ENCODE measurements at places on chromosomes 4 and X.
A peak's percentile ranks its signal among the peaks of the same experiment; 100 is the strongest.

DNA sequence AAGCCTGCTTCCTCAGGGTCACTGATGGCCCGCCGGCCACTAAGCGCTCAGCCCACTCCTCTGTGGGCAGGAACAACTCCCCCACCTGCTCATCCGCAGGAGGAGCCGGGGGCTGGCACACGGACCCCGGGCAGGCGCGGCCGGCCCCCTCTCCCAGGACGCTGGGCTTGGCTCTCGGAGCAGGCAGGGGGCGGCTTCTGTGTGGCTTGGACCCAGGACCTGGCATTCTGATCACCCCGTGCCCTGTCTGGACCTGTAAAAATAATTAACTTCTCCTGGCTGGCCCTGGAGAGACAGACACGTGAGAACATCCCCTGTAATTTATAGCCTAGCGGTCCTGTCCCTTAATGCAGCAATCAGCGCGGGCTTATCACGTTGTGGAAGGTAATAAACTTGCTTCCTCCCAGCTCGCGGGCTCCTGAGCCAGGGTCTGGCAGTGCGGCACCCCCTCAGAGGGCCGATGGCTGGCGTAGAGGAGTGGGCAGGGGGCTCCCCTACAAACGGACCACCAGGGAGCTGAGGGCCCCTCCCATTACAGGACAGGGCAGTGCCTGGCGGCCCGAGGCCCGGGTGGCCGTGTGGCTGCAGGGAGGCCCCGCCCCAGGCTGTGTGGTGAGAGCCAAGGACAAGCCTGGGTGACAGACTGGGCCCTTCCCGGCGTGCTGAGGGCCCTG lies 84.5 kb upstream of the NKX1-1 start:
- DNase-seq: no peak

DNA sequence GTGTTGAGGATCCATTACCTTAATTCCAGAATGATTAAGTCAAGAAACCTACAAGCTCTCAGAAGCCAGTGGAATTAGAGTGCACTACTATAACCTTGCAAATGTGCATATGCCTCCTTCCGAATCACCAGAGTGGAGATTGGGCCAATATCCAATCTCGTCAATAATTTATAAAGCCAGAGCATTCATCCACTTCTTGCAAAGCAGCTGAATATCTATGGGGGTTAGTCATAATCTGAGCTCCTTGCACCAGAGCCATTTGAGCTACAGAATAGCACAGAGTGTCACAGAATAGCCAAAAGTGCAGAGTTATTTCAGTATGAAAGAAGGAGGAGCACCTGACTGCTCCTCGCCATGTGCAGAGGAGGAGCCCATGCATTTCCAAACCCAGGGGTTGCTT lies 69.2 kb upstream of the MTM1 start:
- DNase-seq: no peak

GRCh38 chr4:1026115-1026514 lies 14.7 kb downstream of the FGFRL1 start:
- no peak for DNase-seq

DNA sequence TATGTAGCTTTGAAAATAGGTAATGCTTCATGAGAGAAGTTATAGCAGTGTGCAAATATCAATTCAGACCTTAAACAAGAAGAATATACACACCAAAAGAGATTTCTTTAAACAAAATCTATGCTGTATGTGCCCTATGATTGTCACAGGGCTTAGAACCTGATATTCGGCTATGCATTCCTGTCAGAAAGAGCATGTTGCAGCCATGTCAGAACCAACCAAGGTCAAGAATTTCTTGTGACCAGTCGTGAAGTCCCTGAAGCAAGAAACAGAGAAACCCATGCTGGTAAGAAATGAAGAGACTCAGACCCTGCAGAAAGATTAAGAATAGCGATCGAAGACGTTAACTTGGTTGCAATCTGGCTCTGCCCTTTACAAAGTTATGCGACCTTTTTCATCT lies 210.3 kb upstream of the SPIN4 start:
- no peak for DNase-seq

DNA sequence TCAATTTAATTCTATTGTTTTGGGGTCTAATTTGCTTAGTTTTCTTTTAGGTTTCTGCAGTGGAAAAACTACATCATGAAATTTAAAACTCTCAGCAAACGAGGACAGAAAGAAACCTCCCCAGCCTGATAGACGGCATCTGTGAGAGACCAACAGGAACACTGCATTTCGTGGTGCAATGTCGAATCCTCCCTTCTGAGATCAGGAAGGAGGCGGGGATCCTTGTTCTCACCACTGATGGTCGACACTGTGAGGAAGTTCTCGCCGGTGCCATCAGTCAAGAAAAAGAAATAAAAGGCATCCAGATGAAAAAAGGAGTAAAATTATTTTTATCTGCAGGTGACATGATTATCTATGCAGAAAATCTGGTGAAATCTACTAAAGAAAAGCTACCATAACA lies 16.5 kb downstream of the GAK start:
- DNase-seq: no peak

- DNase-seq: no peak
Measured at GRCh38 chr4:125624951-125625350, 310.2 kb downstream of the FAT4 start.

- peak; percentile 12 for DNase-seq
Measured at GRCh38 chrX:7996414-7996813, 69.2 kb upstream of the PNPLA4 start.

GRCh38 chrX:23694606-23695005 lies 27.3 kb downstream of the PRDX4 start:
- peak; percentile 24 for DNase-seq

GRCh38 chr4:131052646-131053045 lies 1956.7 kb downstream of the C4orf33 start:
- DNase-seq: no peak

- DNase-seq: no peak
Measured at GRCh38 chr4:53781629-53782457, 190.6 kb upstream of the LNX1 start.

GRCh38 chr4:127809173-127809800 lies 27.2 kb downstream of the HSPA4L start:
- no peak for DNase-seq

DNA sequence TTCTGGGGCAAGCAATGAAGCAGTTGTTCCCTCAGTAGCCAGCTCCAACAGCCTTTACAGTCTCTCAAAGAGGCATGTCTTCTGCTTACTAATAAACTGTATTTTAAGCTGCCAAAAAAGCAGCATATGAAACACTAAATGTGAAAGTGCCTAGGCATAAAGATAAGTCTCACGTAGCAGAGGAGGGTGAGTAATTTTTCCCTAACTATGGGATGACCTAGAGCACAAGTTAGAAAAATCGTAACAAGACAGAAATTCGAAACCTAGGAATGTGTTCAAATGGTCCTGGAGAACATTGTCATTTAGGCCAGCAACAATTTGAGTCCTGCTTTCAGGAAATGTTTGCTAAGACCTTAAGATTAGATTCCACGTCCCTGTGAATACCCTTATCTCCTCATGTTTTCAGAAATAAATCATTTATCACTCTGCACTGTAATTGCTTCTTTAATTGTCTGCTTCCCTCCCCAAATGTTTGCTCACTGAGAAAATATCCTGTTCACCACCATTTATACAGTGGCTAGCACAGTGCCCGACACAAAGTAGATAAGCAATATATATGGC lies 222.2 kb downstream of the KCNIP4 start:
- no peak for DNase-seq

- DNase-seq: no peak
Measured at GRCh38 chrX:12824944-12825343, 33.7 kb downstream of the PRPS2 start.

- DNase-seq: no peak
Measured at GRCh38 chrX:617891-618290, 12.7 kb upstream of the SHOX start.

GRCh38 chr4:54525602-54526001 lies 132.2 kb upstream of the KIT start:
- DNase-seq: no peak

DNA sequence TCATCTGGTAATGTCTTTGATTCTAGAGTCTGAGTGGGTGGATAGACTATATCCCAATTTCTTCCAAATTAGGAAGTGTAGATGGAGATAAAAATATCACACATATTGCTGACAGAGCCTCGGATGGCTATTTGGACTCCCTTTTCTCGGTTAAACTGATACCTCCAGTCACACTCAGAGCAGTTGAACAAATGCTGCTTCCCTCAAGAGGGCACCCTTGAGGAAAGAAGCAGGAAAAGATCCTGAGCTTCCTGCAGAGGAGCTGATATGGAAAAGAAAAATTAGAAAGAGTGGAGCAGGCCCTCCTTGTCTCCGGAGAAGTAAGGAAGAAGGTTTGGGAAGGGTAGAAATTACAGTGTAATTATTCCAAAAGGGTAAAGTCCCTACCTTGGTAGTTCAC lies 96.2 kb upstream of the CCSER1 start:
- no peak for DNase-seq

- no peak for DNase-seq
Measured at GRCh38 chr4:54548098-54548620, 109.6 kb upstream of the KIT start.

DNA sequence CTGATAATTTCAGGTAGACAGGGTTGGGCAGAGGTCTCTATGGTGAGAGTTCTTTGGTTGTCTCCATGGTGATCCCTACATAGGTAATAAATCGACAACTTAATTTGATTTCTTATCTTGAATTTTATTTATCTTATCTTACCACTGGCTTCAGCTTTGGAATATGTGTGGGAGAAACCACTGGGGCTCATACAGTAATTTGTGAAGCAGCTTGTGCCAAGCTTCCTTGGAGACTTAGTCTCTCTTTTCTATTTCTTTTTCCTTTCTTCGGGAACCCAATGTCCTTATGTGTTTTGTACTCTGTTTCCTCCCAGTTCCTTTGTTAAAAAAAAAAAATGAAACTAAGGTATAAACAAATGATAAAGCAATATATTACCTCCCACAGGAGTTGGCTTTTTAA lies 242.4 kb upstream of the CNKSR2 start:
- DNase-seq: no peak

DNA sequence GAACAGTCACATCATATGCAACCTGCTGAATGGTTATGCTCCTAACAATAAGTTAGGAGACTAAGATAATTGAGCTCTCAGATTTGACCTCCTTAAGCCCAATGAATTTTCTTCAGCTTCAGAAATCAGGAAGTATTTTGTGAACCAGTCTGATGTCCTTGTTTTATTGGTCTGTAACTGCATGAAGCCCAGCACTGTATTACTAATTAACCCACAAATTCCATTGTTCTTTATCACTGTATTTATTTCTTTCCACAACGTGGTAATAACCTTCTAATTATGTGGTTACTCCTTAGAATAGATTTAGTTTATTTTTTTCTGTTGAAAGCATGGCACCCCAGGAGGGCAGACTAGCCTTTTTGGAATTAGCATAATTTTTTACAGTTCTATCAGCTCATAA lies 3.9 kb upstream of the MFAP3L start:
- DNase-seq: no peak
